ENCODE measurements at places on chromosomes 11 and 22. TPM values are rescaled to one million over a fixed set of nuclear protein-coding genes. Genes with fewer than 3 reads are reported as not detected.

DNA sequence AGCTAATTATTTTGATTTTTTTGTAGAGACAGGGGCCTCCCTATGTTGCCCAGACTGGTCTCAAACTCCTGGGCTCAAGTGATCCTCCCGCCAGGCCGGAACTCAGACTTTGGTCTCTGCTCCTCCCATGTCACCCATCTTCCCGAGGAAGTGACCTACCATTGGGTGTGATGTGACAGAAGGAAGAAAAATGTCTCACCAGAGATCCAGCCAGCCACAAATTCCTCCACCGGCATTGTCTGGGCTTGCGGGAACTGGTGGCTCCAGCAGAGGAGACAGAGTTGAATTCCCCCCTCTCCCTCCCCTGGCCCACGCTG is 772 bp downstream of the SLC25A45 start:
- H3K4me3 ChIP-seq = no peak overlapping the region
- H3K27ac ChIP-seq = peak overlapping the region; percentile 100
- no peaks in the 10 kb centered on the region for H3K27me3 ChIP-seq
- no peak for DNase-seq
- H3K36me3 ChIP-seq = no peaks in the 10 kb centered on the region

DNA sequence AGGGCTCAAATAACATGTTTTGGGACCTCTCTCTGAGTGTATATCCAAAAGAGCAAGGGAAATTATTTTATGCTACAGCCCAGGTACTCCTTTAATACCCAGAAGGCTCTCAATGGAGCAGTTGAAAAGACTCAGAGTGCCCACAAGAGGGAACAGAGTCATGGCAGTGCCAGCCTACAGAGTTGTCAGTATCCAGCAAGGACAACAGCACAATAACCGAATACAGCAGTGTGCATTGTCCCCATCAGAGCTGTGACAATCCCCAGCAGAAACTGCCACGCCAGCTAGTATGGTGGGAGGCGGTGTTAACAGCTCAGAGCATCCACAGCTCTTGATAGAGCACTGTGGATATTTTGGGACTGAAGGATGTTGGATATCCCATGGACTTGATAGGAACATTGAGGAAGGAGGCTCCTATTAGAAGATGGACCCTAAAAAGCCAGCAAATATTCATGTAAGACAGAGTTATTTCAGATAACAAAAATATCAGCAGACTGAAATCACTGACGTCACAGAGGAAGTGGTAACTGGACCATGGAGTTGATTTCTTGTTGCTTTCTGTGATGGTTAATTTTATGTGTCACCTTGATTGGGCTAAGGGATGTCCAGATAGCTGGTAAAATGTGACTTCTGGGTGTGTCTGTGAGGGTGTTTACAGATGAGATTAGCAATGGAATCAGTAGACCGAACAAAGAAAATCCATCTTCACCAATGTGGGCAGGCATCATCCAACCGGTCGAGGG is 17.7 kb upstream of the PAFAH1B2 start:
- H3K27ac ChIP-seq = no peak overlapping the region
- H3K36me3 ChIP-seq = no peaks in the 10 kb centered on the region
- H3K4me1 ChIP-seq = peaks cover 5% of the 10 kb centered on the region
- H3K4me3 ChIP-seq = no peak overlapping the region

- DNase-seq = no peak
- no peaks in the 10 kb centered on the region for H3K4me1 ChIP-seq
- no peak overlapping the region for H3K4me3 ChIP-seq
- H3K36me3 ChIP-seq = no peaks in the 10 kb centered on the region
- H3K27me3 ChIP-seq = no peaks in the 10 kb centered on the region
Observed at GRCh38 chr11:84241343-84242131, 955.4 kb upstream of the CCDC90B start.

The TYR gene
- total RNA-seq = not detected

DNA sequence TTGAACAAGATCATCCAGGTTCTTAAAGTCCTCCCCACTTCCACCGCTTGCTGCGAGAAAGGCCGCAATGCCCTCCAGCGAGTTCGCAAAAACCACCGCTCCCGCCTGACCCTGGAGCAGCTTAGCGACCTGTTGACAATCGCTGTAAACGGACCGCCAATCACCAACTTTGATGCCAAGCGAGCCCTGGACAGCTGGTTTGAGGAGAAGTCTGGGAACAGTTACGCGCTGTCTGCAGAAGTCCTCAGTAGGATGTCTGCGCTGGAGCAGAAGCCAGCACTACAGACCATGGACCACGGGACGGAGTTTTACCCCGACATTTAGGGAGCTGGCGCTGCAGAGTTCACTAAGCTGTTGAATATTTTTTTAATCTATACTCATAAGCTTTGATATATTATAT is 58.3 kb downstream of the SYT13 start:
- H3K27me3 ChIP-seq = no peaks in the 10 kb centered on the region
- H3K4me3 ChIP-seq = no peak overlapping the region
- no peaks in the 10 kb centered on the region for H3K4me1 ChIP-seq
- H3K36me3 ChIP-seq = peaks cover 7% of the 10 kb centered on the region
- DNase-seq = no peak
- H3K27ac ChIP-seq = no peak overlapping the region

DNA sequence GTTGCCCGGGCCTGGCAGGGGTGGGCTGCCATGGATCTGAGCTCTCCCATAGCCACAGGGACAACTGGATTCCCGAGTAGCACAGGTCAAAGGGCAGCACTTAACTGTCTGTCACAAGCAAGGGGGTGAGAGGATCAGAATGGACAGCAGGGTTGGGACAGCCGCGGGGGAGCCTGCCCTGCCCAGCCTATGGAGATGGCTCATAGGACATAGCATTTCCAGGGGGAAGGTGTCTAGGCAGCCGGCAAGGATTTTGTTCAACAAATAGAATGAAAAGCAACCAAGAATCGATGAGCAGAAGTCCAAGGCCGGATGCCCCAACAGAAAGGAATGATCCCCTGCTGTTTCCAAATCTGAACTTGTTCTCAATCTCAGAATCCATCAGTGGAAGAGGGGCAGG is 92.9 kb downstream of the RPS6KA4 start:
- no peak overlapping the region for H3K27ac ChIP-seq
- DNase-seq = no peak
- H3K27me3 ChIP-seq = no peaks in the 10 kb centered on the region
- peaks cover 27% of the 10 kb centered on the region for H3K4me1 ChIP-seq
- H3K4me3 ChIP-seq = no peak overlapping the region

- no peaks in the 10 kb centered on the region for H3K36me3 ChIP-seq
- H3K4me1 ChIP-seq = peaks cover 7% of the 10 kb centered on the region
- H3K27me3 ChIP-seq = no peaks in the 10 kb centered on the region
Observed at GRCh38 chr11:124643605-124644425, 21.2 kb downstream of the TBRG1 start.

The KLHL35 gene
- 4.4 TPM for total RNA-seq

The RASSF7 gene
- 134 TPM for total RNA-seq

DNA sequence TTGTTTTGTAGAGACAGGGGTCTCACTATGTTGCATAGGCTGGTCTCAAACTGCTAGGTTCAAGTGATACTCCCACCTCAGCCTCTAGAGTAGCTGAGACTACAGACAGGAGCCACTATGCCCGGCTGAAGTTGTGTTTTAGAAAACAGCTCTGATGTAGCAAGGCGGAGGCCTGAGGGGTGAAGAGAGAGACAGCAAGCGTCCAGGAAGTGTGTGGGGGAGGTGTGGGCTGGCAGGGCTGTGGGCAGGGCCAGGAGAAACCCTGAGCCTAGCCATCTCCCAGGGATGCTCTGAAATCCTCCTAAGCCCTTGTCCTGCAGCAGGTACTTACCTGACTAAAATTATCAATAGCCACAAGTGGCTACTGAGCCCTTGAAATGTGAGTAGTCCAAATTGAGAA is 16.1 kb upstream of the RPS3 start:
- H3K4me1 ChIP-seq = peaks cover 1% of the 10 kb centered on the region
- no peak overlapping the region for H3K27ac ChIP-seq
- H3K36me3 ChIP-seq = no peaks in the 10 kb centered on the region
- no peaks in the 10 kb centered on the region for H3K27me3 ChIP-seq
- H3K4me3 ChIP-seq = no peak overlapping the region

DNA sequence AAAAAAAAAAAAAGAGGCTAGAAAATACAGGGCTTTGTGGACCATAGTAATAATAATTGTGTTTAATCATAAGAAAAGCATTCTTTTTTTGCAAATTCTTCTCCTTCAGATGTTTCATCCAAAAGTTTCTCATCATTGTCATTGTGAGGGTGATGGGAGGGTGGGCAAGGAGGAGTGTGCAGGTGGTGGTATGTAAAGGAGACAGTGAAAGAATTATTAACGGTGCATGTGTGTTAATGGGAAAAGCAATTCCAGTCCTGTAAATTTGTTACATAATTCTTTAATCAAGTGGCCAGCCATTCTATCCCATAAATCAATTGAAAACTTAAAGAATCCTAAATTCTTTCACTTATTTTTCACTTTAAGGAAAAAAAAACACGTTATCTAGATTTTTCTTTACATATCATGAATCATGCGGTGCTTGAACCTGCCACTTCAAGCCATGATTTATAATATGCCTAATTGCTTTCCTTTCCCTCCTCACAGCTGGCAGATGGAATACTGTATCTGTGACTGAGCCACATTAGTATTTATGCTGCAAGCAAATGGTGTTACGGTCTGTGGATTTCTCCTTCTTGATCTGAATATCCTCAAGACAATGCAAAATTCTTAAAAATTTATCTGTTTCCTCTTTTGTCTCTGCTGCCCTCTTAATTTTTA is 318.5 kb downstream of the JRKL start:
- H3K27ac ChIP-seq = no peak overlapping the region
- no peaks in the 10 kb centered on the region for H3K4me1 ChIP-seq
- no peak overlapping the region for H3K4me3 ChIP-seq
- no peaks in the 10 kb centered on the region for H3K27me3 ChIP-seq
- H3K36me3 ChIP-seq = no peaks in the 10 kb centered on the region

DNA sequence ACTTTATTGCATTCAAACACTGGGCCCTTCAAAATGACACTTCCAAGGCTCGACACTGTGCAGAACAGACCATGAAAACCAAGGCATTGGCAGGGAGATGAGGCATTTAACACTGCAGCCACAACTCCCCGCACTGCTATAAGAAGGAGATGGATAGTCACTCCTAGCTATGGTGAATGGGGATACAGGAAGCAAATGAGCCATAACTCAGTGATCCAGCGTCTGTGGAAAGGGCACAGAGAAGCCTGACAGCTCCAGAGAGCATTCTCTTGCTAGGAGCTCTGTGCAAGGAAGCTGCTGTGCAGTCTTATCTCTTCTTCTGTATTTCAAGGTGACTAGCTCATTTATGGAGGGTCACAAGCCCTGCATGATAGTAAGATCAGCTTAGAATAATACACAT is 20.9 kb downstream of the HPS4 start:
- no peak overlapping the region for H3K4me3 ChIP-seq
- no peak for DNase-seq
- no peak overlapping the region for H3K27ac ChIP-seq
- H3K27me3 ChIP-seq = no peaks in the 10 kb centered on the region

GRCh38 chr11:11155962-11156815 is 196.9 kb downstream of the CSNK2A3 start:
- no peaks in the 10 kb centered on the region for H3K4me1 ChIP-seq
- no peaks in the 10 kb centered on the region for H3K27me3 ChIP-seq
- H3K27ac ChIP-seq = no peak overlapping the region
- H3K4me3 ChIP-seq = no peak overlapping the region

The ELF5 gene
- total RNA-seq = not detected

DNA sequence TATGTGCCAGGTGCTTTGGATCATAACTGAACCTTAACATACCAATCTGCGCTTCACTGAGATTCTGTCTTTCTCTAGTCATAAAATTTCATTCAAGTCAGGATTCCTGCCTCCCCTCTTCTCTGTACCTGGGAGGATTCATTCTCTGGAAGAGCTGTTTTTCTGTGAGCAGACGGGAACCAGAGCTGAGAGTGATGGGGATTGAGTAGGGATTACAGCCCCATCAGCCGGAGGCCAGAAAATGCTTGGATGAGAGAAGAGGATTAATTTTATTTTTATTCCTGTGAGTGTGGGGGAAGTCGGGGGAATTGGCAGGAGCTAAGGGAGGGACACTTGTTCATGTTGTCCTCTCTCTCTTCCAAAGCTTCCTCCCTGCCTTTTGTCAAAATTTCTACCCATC is 4.7 kb downstream of the STX3 start:
- H3K27me3 ChIP-seq = no peaks in the 10 kb centered on the region
- H3K4me3 ChIP-seq = no peak overlapping the region
- H3K4me1 ChIP-seq = peaks cover 54% of the 10 kb centered on the region

DNA sequence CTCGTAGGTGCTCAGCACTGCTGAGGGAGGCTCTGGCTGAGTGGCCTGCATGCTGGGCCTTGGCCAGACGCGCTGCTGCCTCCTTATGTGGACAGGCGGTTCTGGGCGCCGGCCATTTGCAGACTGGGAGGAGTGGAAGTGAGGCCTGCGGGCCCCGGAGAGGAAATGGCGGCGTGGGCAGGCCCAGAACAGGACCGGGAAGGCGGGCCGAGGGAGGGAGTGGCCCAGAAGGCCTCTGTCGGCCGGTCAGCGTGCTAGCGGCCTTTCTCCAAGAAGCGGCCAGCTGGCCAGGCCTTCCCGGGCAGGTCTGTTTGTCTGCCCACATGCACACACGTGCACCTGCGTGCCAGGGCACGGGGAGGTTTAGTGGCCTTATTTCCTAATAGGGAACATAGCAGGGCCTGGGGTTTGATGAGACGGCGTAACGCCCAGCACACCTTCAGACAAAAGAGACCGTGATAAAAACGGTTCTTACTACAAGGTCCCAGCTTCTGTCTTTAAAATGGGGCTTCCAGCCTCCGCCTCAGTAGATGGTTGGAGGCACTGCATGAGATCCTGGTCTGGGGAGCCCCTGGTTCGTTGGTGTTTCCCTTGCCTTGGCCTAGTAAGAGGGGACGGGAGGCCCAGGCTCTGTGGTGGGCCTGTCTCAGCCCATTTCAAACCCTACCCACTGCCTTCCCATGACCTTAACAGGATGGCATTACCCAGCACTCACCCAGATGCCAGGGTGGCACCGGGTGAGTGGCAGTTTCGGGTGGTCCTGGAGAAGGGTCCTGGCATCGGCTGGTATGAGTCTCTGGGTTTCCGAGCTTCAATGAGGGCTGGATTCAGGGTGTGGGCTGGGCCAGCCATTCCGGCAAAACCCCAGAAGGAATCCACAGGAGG is 65.1 kb upstream of the PPARA start:
- DNase-seq = peak; percentile 94
- no peak overlapping the region for H3K4me3 ChIP-seq
- peak overlapping the region; percentile 89 for H3K27ac ChIP-seq
- no peaks in the 10 kb centered on the region for H3K27me3 ChIP-seq

The SLC22A12 gene
- total RNA-seq = not detected

DNA sequence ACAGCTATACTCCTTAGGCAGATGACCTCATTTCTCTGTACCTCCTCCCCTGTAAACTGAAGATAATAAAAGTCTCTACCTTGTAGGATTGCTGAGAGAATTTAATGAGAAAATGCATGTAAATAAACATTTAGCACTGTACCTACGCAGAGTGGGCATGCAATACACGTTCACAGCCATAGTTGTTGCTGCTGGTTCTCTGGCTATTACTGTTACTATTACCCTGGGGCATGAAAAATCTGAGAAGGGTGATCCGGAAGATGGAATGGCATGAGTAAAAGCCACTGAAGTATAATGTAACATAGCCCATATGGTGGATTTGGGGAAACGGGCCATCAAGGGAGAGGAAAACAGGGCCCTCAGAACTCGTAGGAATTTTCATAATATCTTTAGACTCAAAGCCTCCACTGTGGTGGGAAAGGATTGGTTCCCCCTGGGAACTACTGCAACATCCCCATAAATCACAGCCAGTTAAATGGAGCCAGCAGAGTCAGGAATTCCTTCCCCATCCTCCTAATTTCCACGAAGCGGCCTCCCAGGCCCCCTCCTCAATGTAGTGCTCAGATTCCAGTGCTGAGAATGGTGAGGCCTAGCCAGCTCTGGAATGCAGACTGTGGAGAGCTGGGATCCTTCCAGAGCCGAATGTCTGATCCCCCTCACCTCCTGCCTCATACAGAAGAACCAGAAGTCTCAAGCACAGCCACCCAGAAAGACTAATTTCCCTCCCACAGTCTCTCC is 205.3 kb downstream of the MN1 start:
- peaks cover under 1% of the 10 kb centered on the region for H3K4me1 ChIP-seq
- no peak overlapping the region for H3K27ac ChIP-seq
- H3K4me3 ChIP-seq = no peak overlapping the region
- H3K36me3 ChIP-seq = no peaks in the 10 kb centered on the region
- no peak for DNase-seq
- H3K27me3 ChIP-seq = no peaks in the 10 kb centered on the region
